Activated CD4-positive, CD25-positive, alpha-beta regulatory T cell (primary cell): ENCODE measurements at places on chromosomes 7 and 10.

GRCh38 chr10:50653142-50653541 is 29.4 kb upstream of the SGMS1 start:
- no peak for DNase-seq

DNA sequence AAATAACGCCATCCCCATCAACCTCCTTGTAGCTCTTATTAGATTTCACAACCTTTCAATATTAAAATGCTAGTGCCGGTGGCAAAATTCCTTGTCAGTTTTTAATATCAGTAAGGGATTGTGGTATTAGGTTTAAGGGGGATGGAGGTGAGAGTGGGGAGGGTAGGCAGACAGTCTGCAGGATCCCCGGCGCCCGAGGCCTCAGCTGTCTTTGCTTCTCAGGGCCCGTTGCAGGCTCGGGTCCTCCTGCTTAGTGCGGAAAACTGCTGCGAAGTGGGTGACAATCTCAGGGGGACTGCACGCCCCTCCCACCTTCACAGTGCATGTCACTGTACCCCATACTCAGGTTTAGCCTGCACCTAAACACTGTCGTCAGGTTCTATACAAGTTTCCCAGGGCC is 274.3 kb upstream of the PODXL start:
- no peak for DNase-seq

- DNase-seq, result no peak
These were observed 5.0 kb upstream of the TBXAS1 start for GRCh38 chr7:139823959-139824521.

GRCh38 chr7:136139417-136139816 is 162.3 kb upstream of the MTPN start:
- no peak for DNase-seq
